ENCODE measurements at places on chromosomes 7 and 10.

- no peak for DNase-seq
Measured at GRCh38 chr7:38007096-38007495, 86.7 kb downstream of the EPDR1 start.

DNA sequence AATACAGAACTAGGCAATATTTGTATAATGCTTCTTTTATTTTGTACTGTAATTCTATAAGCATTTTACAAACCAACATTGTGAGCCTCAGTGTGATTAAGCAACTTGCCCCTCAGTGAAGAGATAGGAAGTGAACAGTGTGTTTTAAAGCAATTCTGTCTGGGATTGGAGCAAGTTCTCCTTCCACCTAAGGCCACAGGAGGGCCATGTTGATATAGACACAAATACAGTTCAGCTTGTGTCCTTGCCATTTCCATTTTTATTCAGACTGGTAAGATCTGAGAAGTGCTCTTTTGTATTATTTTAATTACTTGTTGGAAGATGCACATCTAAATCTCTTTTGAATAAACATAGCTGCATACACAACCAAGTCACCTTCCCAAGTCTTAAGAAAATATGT lies 416.3 kb upstream of the COBL start:
- DNase-seq, result no peak

- DNase-seq, result no peak
Measured at GRCh38 chr7:104859754-104860426, 154.1 kb upstream of the KMT2E start.

DNA sequence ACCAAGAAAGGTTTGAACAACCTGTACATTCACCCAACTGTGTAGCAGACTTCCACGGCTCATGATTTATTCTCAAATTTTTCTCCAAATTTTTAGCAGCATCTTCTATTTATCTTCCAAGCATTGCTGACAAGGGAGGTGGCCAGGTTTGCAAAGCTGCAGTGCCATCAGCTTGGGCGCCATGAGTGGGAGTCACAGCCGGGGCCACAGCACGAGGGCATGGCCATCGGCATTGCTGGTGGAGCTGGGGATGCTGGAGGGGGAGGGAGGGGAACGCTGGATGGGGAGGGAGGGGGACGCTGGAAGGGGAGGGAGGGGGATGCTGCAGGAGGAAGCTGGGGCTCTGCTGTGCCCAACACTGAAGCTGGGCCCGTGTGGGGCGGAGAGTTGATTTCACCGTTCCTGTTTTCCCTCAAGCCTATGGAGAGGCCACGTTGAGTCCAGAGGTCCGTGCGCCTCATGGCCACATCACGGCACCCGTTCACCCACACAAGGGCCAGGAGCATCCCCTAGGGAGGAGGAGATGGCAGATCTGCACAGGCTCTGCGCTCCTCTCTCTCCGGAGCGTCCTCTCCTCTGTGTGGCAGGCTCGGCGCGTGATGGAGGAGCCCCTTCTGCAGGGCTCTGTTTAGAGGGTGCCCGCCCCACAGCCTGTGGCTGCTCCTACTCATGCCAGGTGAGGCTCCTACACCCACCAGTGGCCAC lies 520.2 kb downstream of the DNAJB6 start:
- DNase-seq, result no peak

All from cerebellar cortex (tissue), 1 donor.